CD4-positive, CD25-positive, alpha-beta regulatory T cell (primary cell): ENCODE measurements at places on chromosomes 7 and 10. TPM values are rescaled to one million over a fixed set of nuclear protein-coding genes. Genes with fewer than 3 reads are reported as not detected.
A peak's percentile ranks its signal among the peaks of the same experiment; 100 is the strongest.

DNA sequence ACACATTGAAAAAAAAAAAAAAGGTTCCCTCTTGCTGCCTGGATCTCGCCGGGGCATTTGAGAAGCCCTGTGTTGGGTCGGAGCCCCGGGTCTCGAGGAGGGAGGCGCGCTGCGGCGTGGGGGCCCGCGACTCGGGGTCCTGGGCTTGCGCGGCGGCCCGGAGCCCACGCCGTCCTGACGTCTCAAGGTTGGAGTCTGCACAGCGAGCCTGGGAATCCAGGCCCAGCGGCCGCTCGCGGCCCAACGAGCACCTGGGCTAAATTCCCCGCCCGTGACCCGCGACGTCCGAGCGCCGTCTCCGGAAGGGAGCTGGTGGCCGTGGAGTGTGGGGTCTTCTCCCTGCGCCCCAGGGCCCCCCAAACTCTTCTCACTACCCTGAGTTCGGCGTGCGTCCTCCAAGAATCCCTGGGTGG, 1.4 kb upstream of the CTBP2 start:
- peaks cover 15% of the 10 kb centered on the region for H3K27me3 ChIP-seq
- no peaks in the 10 kb centered on the region for H3K36me3 ChIP-seq
- no peak overlapping the region for H3K27ac ChIP-seq
- peaks cover 7% of the 10 kb centered on the region for H3K4me1 ChIP-seq
- H3K4me3 ChIP-seq: no peak overlapping the region
- no peak for DNase-seq

DNA sequence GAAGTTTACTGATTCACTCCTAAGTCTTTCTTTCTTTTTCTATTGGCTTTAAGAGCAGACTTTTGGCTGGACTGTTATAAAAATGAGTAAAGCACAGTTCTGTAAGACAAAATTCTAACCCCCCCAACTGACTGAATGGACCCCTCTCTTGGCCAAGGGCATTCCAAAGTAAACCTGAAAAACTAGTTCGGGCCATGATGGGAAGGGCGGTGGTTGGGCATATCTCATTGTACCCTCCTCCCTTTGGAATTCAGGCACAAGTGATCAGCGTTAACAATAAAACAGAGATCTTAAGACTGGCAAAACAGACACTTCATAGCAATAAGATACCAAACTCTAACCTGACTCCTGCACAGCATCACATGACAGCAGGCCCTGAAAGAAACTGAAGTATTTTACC, 6.1 kb upstream of the KIF20B start:
- DNase-seq: no peak
- H3K36me3 ChIP-seq: no peaks in the 10 kb centered on the region
- no peaks in the 10 kb centered on the region for H3K4me1 ChIP-seq
- no peak overlapping the region for H3K4me3 ChIP-seq

DNA sequence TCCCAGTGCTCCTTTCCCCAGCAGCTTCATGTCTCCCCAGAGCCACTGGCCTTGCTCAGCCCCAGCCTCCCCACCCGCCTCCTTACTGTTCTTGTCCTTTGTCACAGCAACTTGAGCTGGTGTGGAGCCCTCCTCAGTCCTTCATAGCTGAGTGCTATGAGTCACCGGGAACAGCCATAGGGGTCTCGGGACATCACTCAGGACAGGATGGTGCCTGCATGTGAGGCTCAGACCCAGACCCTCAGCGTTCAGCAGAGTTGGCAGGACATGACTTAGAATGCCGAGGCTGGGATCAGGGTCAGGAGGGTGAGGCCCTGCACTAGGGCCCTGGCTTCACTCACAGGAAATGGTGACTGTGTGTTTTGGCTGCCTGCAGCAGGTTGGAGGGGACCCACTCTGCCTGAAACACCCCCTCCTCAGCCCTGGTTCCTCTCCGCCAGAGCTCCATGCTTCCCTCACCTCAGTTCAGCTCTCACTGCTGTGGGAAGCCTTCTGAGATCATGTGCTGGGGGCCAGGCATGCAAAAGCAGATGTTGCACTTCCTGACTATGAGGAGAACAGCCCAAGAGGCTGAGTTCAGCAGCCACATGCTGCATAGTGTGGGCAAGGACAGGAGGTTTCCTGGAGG, 40.7 kb upstream of the GJD4 start:
- no peaks in the 10 kb centered on the region for H3K4me1 ChIP-seq
- peaks cover 43% of the 10 kb centered on the region for H3K36me3 ChIP-seq
- no peak overlapping the region for H3K4me3 ChIP-seq
- no peaks in the 10 kb centered on the region for H3K27me3 ChIP-seq
- no peak overlapping the region for H3K27ac ChIP-seq
- DNase-seq: no peak

- peaks cover 14% of the 10 kb centered on the region for H3K4me1 ChIP-seq
- no peak for DNase-seq
- H3K27me3 ChIP-seq: peaks cover 9% of the 10 kb centered on the region
- no peak overlapping the region for H3K4me3 ChIP-seq
Observed at GRCh38 chr10:117003336-117003735, 1.7 kb downstream of the SHTN1 start.

DNA sequence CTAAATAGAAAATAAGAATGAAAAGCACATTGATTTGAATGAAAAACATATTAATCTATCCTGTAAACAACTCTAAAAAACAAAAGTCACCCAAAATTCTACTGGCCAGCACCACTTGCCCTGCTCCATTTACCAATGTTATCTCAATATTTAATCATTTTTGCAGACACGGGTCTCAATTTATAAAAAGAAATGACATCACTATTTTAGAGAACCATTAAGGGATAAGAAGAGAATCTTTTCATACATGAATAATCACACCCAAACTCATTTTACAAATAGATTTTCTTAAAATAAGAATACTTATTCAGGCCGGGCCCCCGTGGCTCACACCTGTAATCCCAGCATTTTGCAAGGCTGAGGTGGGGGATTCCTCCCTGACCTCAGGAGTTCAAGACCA, 3.9 kb downstream of the SAR1A start:
- no peaks in the 10 kb centered on the region for H3K27me3 ChIP-seq
- H3K4me3 ChIP-seq: no peak overlapping the region
- no peak for DNase-seq
- H3K36me3 ChIP-seq: peaks cover 20% of the 10 kb centered on the region
- H3K27ac ChIP-seq: no peak overlapping the region

GRCh38 chr10:115879372-115880089, 393.5 kb downstream of the GFRA1 start:
- H3K4me3 ChIP-seq: no peak overlapping the region
- no peak for DNase-seq
- H3K4me1 ChIP-seq: no peaks in the 10 kb centered on the region
- H3K36me3 ChIP-seq: no peaks in the 10 kb centered on the region
- H3K27ac ChIP-seq: no peak overlapping the region
- no peaks in the 10 kb centered on the region for H3K27me3 ChIP-seq

DNA sequence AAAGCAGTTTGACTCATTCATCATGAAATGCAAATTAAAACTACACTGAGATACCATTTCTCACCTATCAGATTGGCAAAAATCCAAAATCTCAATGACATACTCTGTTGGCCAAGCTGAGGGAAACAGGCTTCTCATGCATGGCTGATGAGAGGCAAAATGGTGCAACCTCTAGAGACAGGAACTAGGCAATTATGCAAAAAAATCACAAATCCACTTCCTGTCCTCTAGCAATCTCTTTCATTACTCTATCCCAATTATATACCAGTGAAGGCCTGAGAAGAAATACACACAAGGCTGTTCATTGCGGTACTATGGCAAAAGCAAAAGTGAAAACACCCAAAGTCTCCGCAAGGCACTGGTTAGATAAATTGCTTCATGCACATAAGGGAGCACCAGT, 25.9 kb upstream of the PTPRN2 start:
- H3K27ac ChIP-seq: no peak overlapping the region
- no peaks in the 10 kb centered on the region for H3K4me1 ChIP-seq
- H3K4me3 ChIP-seq: peak overlapping the region; percentile 21

- peaks cover 37% of the 10 kb centered on the region for H3K4me1 ChIP-seq
- peak overlapping the region; percentile 9 for H3K4me3 ChIP-seq
- peak overlapping the region; percentile 51 for H3K27ac ChIP-seq
- H3K36me3 ChIP-seq: peaks cover 66% of the 10 kb centered on the region
Observed at GRCh38 chr7:55515569-55516279, 56.6 kb downstream of the VOPP1 start.

DNA sequence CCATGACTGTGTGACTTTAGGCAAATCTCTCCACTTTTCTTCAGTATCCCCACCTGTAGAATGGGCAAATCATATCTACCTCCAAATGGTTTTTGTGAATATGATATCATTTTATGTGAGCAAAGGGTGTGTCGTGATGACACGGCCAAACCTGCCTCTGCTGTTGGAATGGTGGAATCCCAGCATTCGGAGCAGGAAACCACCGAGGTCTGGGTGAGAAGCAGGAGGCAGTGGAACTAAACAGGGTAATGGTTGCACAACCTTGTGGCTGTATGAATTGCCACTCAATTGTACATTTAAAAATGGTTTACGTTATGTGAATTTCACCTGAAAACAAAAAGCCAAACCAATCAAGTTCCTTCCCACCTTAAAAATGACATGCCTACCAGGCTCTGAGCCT, 131.4 kb upstream of the ZMIZ1 start:
- no peaks in the 10 kb centered on the region for H3K36me3 ChIP-seq
- H3K4me1 ChIP-seq: no peaks in the 10 kb centered on the region
- no peak for DNase-seq
- H3K27me3 ChIP-seq: no peaks in the 10 kb centered on the region

GRCh38 chr7:22861576-22861975, 38.9 kb upstream of the TOMM7 start:
- no peak for DNase-seq
- no peak overlapping the region for H3K4me3 ChIP-seq
- H3K4me1 ChIP-seq: no peaks in the 10 kb centered on the region
- H3K27ac ChIP-seq: no peak overlapping the region

DNA sequence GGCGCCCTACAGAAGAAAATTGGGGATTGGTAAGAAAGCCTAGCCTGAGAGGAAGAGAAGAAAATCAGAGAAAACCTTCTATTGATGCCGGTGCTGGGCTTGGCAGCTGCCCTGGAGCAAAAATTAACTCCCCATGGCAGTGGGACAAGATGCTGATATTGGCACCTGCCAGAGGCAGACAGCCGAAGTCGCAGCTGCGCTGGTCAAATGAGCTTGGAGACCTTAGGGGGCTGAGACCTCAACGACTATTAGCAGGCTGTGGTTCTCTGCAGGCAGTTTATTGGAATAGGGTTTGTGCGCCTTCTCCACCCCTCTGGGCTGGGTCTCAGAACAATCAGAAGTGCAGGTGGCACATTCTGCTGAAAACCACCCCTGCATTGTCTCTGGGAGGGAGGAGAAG, 213.7 kb downstream of the GFRA1 start:
- H3K27me3 ChIP-seq: no peaks in the 10 kb centered on the region
- DNase-seq: no peak
- H3K36me3 ChIP-seq: no peaks in the 10 kb centered on the region

DNA sequence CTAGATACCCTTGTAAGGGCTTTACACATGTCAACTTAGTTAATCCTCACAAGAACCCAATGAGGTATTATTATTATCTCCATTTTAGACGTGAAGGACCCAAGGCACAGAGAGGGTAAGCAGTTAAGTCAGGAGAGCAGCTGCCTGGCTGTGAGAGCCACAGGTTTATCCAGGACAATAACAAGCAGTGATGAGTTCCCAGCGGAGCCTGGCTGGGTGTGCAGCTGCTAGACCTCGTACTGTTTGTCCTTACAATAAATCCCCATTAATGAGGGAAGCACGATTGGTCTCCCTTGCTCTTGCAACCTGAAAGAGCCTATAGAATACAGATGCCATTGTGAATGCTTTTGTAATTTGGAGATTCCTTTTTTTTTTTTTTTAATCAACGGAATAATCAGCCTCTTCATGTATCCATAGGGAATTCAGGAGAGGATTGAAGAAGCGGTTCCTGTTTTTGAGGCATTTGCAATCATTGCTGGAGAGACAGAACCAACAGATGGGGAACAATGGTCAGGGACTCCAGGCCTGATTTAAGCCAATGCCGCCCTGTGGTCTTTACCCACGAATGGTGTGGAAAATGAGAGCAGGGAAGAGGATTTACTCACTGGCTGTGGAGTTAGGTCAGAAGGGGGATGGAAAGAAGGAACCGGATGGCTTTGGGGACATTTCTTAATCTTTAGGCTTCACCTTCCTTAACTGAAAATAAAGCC, 12.3 kb upstream of the ASB4 start:
- no peaks in the 10 kb centered on the region for H3K36me3 ChIP-seq
- DNase-seq: no peak
- H3K27me3 ChIP-seq: no peaks in the 10 kb centered on the region
- H3K4me3 ChIP-seq: no peak overlapping the region
- no peak overlapping the region for H3K27ac ChIP-seq

- no peaks in the 10 kb centered on the region for H3K36me3 ChIP-seq
- no peaks in the 10 kb centered on the region for H3K4me1 ChIP-seq
- no peak overlapping the region for H3K4me3 ChIP-seq
- no peak overlapping the region for H3K27ac ChIP-seq
Observed at GRCh38 chr7:43198016-43198415, 85.6 kb downstream of the HECW1 start.

DNA sequence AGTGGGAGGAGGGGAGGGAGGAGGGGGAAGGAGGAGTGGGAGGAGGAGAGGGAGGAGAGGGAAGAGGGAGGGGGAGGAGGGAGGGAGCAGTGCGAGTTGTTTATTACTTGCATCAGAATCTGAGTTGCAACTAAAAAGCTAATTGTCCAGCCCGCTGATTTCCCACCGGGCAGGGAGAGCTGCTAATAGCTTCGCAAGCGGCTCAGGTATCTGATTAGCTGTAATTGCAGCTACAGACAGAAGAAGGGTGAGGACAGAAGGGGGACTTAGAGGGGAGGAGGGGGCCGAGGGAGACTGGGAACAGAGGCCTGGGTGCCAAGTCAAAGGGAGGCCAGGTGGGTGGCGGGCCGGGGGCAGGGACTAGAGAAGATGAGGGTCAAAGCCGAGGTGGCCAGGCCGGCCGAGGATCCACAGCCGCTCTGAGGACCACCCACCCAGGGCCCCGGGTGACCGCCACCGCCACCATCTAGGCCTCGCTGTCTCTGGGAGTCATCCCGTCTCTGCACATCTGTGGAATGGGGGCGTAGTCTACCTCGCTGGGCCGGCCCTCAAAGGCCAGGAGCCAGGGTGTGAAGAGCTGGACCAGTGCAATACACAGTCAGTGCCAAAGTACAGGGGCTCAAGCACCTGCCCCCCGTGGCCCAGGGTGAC, 54.2 kb downstream of the MICALL2 start:
- no peak overlapping the region for H3K27ac ChIP-seq
- DNase-seq: no peak
- no peak overlapping the region for H3K4me3 ChIP-seq
- H3K27me3 ChIP-seq: peaks cover 12% of the 10 kb centered on the region
- no peaks in the 10 kb centered on the region for H3K36me3 ChIP-seq

- H3K36me3 ChIP-seq: no peaks in the 10 kb centered on the region
- H3K4me3 ChIP-seq: no peak overlapping the region
- no peak overlapping the region for H3K27ac ChIP-seq
- no peaks in the 10 kb centered on the region for H3K27me3 ChIP-seq
- DNase-seq: no peak
Observed at GRCh38 chr7:105408791-105409410, 20.2 kb upstream of the SRPK2 start.

- DNase-seq: no peak
- H3K4me1 ChIP-seq: no peaks in the 10 kb centered on the region
- H3K4me3 ChIP-seq: no peak overlapping the region
- H3K36me3 ChIP-seq: no peaks in the 10 kb centered on the region
- no peak overlapping the region for H3K27ac ChIP-seq
- peaks cover 1% of the 10 kb centered on the region for H3K27me3 ChIP-seq
Observed at GRCh38 chr7:37713613-37714012, 30.0 kb downstream of the GPR141 start.

- H3K27me3 ChIP-seq: no peaks in the 10 kb centered on the region
- H3K4me3 ChIP-seq: peak overlapping the region; percentile 39
- H3K36me3 ChIP-seq: no peaks in the 10 kb centered on the region
Observed at GRCh38 chr7:116871061-116871700, 8.8 kb downstream of the CAPZA2 start.

The EPC1 gene
- 218 TPM for total RNA-seq

The LHFPL3 gene
- not detected for total RNA-seq

The ORAI2 gene
- 14.6 TPM for total RNA-seq

The CFAP43 gene
- total RNA-seq: not detected

The OIT3 gene
- not detected for total RNA-seq

The ASIC3 gene
- 5.9 TPM for total RNA-seq

The ABCB4 gene
- not detected for total RNA-seq
